HCT116 (cell line): ENCODE measurements at places on chromosomes 12 and 14.

DNA sequence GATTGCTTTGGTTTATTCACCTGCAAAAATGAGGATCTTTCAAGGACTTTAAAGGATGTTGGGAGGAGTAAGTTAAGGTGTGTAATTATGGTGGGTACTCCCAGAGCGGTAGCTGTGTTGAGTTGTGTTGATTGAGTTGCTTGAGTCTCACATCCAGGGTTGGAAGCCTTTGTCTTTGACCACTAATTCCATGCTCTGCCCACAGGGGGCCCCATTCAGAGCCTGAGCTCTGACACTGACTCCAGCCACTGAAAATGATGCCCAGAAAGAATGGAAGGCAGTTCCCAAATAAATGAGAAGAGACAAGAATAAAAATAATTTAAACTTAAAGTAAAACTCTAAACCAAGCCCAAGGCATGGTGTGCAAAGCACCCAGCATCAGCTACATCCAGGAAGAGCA, 237.4 kb upstream of the PWP1 start:
- peaks cover 2% of the 10 kb centered on the region; the same call in 1 of the 2 replicates for H3K27me3 ChIP-seq
- no peak overlapping the region for H3K4me3 ChIP-seq
- no peaks in the 10 kb centered on the region for H3K4me1 ChIP-seq
- DNase-seq, result peak; percentile 3

- DNase-seq, result no peak
- no peaks in the 10 kb centered on the region for H3K4me1 ChIP-seq
- no peak overlapping the region for H3K4me3 ChIP-seq
- no peaks in the 10 kb centered on the region for H3K27me3 ChIP-seq
Measured at GRCh38 chr12:62653740-62654139, 187.1 kb downstream of the MON2 start.

GRCh38 chr12:62692884-62693283, 226.3 kb downstream of the MON2 start:
- no peaks in the 10 kb centered on the region for H3K4me1 ChIP-seq
- no peaks in the 10 kb centered on the region for H3K36me3 ChIP-seq
- no peak overlapping the region for H3K4me3 ChIP-seq
- H3K27ac ChIP-seq, result no peak overlapping the region
- H3K27me3 ChIP-seq, result no peaks in the 10 kb centered on the region
- no peak for DNase-seq

- no peak overlapping the region for H3K27ac ChIP-seq
- H3K4me1 ChIP-seq, result no peaks in the 10 kb centered on the region
- no peaks in the 10 kb centered on the region for H3K36me3 ChIP-seq
- no peak for DNase-seq
Measured at GRCh38 chr12:101166866-101167265, 43.2 kb downstream of the SLC5A8 start.

DNA sequence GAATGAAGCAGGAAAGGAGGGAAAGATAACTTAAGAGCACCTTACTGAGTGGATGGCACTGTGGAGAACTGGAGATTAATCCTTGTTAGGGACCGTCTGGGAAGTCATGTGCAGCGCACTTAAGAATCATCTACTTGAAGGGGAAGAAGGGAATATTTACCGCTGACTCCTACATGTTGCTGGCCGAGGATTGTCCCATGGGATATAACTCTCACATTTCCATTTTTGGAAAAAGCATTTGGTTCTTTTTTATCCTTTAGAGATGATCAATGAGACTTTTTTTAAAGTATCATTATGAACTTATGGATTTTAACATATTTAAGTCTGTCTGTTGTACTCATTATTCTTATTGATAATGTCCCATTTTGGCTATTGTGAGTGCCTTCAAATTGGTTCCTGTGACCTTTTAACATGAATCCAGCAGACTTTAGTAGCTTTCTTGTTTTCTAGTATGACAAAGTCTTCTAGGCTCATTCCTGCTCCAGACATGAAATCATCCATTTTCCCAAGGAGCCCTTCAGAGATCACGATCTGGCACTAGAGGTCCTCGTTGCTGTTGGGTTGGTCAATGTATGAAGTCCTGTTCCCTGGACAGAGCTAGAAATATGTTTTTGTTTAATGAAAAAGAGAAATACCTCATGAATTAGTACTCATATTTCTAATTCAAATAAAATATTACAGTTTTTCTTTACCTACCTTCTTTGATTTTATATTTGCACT, 20.2 kb upstream of the FAM234B start:
- no peak overlapping the region for H3K27ac ChIP-seq
- H3K4me1 ChIP-seq, result no peaks in the 10 kb centered on the region
- DNase-seq, result peak; percentile 28
- H3K27me3 ChIP-seq, result no peaks in the 10 kb centered on the region
- H3K4me3 ChIP-seq, result no peak overlapping the region

GRCh38 chr12:132723015-132723763, 12.5 kb downstream of the PGAM5 start:
- no peaks in the 10 kb centered on the region for H3K27me3 ChIP-seq
- H3K27ac ChIP-seq, result no peak overlapping the region
- no peak overlapping the region for H3K4me3 ChIP-seq
- H3K36me3 ChIP-seq, result peaks cover 56% of the 10 kb centered on the region
- no peaks in the 10 kb centered on the region for H3K4me1 ChIP-seq

- H3K4me1 ChIP-seq, result no peaks in the 10 kb centered on the region
- no peak overlapping the region for H3K4me3 ChIP-seq
- DNase-seq, result no peak
- no peaks in the 10 kb centered on the region for H3K27me3 ChIP-seq
Measured at GRCh38 chr14:32358781-32359180, 29.7 kb downstream of the AKAP6 start.

- H3K36me3 ChIP-seq, result no peaks in the 10 kb centered on the region
- H3K27ac ChIP-seq, result no peak overlapping the region
- H3K4me1 ChIP-seq, result no peaks in the 10 kb centered on the region
- H3K27me3 ChIP-seq, result peaks cover 7% of the 10 kb centered on the region; the same call in 1 of the 2 replicates
- no peak overlapping the region for H3K4me3 ChIP-seq
Measured at GRCh38 chr12:15526033-15526432, 203.7 kb downstream of the PTPRO start.

- H3K4me1 ChIP-seq, result no peaks in the 10 kb centered on the region
- no peaks in the 10 kb centered on the region for H3K27me3 ChIP-seq
- H3K36me3 ChIP-seq, result no peaks in the 10 kb centered on the region
Measured at GRCh38 chr12:94207467-94207848, 59.1 kb downstream of the PLXNC1 start.

- H3K4me1 ChIP-seq, result no peaks in the 10 kb centered on the region
- no peak for DNase-seq
- no peaks in the 10 kb centered on the region for H3K36me3 ChIP-seq
- no peak overlapping the region for H3K4me3 ChIP-seq
- no peak overlapping the region for H3K27ac ChIP-seq
- no peaks in the 10 kb centered on the region; the same call in 1 of the 2 replicates for H3K27me3 ChIP-seq
Measured at GRCh38 chr12:29681370-29681769, 102.4 kb downstream of the TMTC1 start.

DNA sequence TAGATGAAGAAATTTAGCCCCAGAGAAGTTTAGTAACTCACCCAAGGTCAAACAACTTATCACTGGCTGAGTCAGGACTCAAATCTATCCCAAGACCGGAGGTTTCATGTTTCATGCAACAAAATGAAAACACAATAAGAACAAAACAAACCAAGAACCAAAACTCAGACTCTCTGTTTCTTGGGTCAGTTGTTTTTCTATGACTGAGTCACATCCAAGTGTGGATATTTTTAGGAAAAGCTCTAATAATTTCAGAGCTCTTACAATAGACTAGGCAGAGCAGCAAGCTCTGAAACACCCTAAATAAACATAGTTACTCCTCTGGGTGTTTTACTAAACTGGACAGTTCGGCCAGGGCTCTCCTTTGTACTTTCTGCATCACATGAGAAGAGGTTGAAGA, 87.6 kb upstream of the PRB2 start:
- no peak for DNase-seq
- no peak overlapping the region for H3K4me3 ChIP-seq
- peaks cover 36% of the 10 kb centered on the region; the same call in 1 of the 2 replicates for H3K27me3 ChIP-seq
- no peaks in the 10 kb centered on the region for H3K36me3 ChIP-seq
- 0 out of 2 replicates have a peak, but pooled peaks cover 3% of the 10 kb centered on the region for H3K4me1 ChIP-seq

DNA sequence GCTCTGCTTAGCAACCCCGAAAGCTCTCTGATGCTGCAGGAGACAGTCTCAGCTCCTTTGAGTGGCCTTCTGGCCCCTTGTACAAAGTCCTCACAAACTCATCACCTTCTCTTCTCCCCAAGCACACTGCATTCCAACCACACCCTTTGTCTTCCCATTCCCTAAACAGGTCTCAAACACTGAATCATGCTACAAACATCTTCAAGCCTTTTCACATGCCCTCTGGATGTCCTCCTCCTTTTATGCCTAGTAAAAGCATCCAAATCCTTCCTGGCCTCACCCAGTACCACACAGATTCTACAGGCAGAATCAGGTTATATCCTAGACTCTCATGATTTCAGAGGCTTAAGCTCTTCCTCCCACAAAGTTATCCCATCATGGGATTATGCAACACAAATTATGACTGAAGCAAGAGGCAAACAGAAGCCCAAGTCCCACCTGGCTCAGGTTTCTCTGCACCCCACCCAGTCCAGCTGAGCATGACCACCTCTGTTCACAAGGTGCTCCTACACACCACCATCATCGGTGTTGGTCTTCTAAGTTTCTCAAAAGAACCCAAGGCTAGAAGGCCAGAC, 61.4 kb upstream of the PCED1B start:
- H3K27ac ChIP-seq, result no peak overlapping the region
- H3K4me3 ChIP-seq, result no peak overlapping the region
- DNase-seq, result no peak
- H3K4me1 ChIP-seq, result peaks cover 24% of the 10 kb centered on the region
- H3K36me3 ChIP-seq, result no peaks in the 10 kb centered on the region

DNA sequence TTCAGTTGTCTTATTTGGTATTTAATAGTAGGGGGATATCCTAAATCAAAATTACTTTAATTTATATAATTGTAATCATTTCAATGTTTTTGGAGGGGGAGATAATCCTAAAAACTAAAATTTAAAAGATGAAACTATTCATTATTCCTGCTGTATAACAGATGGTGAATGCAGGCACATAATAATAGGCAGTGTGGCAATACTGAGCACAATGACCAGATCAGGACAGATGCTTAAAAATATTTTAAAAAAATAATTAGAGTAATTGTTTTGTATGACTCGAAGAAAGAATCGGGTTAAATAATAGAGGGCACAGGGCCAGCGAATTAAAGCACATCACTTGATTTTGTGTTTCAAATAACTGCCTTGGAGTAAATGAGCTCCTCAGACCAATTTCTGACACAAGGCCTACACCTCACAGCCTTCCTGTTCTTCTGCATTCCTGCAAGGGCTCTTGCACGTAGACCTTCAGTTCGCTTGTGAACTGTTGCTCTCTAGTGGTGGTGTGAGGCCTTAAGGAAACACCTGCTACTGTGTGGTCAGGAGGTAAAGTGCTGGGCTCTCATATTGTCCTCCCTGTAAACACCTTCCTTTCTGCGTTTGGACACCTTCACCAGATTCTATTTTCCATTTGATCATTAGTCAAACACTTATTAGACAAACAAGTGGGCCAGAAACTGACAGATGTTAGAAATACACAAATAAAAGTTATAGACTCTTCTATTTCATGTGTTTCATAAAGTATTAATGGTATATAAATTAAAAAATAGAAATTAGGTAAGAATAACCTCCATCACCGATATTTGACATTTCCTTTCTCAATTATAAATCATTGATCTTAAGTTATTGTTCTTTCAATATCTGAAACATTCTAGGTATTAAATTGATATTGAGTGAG, 29.3 kb upstream of the KLRF1 start:
- no peaks in the 10 kb centered on the region for H3K36me3 ChIP-seq
- H3K27me3 ChIP-seq, result peaks cover 36% of the 10 kb centered on the region
- H3K4me3 ChIP-seq, result no peak overlapping the region
- H3K4me1 ChIP-seq, result no peaks in the 10 kb centered on the region
- no peak overlapping the region for H3K27ac ChIP-seq

DNA sequence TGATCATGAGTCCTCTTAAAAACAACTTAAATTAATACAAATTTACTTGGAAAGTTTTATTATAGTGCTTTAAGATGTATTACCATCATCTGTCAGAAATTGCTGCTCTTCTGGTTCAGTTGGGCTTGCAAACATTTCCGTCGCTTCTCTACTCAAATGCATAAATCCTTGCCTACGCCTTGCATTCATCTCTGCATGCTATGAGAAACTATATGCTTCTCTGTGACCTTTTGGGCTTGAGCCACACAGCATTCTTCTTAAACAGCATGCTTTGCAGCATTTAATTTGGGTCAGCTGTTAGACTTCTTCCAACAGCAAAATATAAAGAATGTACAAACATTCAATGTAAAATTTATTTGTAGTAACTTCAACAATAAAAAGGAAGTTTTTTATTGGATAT, 305.7 kb upstream of the FLRT2 start:
- no peak for DNase-seq
- no peak overlapping the region for H3K4me3 ChIP-seq
- no peaks in the 10 kb centered on the region for H3K27me3 ChIP-seq

DNA sequence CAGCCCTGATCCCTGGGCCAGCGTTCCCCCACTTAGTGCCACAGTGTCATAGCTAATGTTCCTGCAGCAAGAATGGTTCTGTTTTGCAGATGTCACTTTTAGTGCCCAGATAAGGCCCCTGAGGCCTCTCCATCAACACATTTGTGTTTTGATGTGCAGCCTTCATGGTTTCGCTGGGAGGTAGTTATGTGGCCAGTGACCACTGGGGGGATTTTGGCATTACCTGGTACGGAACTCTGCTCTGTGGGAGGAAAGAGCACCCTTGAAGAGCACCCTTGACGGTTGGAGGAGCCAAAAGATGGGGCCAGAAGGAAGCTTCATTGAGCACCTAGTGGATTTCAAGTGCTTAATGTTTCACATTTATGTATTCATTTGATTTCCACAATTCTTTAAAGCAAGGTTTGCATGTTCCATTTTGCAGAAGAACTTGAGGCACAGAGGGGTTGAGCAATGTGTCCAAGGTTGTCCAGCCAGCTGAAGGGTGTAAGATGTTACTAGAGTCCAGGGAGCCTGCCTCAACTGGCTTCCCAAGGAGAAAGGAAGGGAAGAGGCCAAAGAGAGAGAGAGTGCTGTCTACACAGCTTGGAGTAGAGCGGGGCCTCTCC, 13.0 kb downstream of the SERPINA11 start:
- no peak overlapping the region for H3K4me3 ChIP-seq
- H3K27ac ChIP-seq, result no peak overlapping the region
- H3K36me3 ChIP-seq, result no peaks in the 10 kb centered on the region
- no peak for DNase-seq
- no peaks in the 10 kb centered on the region; the same call in 1 of the 2 replicates for H3K27me3 ChIP-seq

DNA sequence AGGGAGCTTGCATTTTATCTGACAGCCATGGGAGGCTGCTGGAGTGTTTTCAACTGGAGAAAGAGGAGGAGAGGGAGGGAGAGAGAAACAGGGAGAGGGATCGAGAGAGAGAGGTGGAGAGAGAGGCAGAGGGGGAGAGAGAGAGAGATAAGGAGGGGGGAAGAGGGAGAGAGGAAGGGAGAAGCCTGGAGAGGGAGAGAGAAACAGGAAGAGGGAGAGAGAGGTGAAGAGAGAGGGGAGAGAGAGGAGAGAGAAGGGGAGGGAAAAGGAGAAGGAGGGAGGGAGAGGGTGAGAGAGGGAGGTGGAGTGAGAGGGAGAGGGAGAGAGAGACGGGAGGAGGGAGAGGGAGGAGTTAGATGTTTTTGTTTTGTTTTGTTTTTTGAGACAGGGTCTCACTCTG, 45.6 kb downstream of the DNAH10 start:
- no peaks in the 10 kb centered on the region for H3K4me1 ChIP-seq
- H3K27ac ChIP-seq, result no peak overlapping the region
- no peak overlapping the region for H3K4me3 ChIP-seq
- DNase-seq, result no peak
